ENCODE measurements at places on chromosomes 16 and 17.

DNA sequence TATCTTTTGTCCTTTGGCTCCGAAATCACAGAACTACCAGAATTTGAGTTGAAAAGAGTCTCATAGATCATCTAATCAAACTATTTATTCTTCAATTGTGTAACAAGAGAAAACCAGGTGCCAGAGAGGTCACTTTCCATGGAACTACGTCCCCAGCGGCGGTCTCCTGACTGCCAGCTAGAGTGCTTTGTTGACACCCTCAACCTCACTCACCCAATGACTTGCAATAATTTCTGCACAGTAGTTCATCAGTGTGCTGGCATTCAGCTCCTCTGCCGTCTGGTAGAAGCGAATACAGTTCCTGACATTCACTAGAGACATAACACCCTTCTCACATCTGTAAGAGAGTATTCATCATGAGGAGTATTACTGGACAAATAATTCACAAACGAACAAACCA is 54.2 kb downstream of the ANKFY1 start:
- DNase-seq: no peak

- no peak for DNase-seq
Measured at GRCh38 chr17:42133461-42134041, 10.9 kb downstream of the HSPB9 start.

DNA sequence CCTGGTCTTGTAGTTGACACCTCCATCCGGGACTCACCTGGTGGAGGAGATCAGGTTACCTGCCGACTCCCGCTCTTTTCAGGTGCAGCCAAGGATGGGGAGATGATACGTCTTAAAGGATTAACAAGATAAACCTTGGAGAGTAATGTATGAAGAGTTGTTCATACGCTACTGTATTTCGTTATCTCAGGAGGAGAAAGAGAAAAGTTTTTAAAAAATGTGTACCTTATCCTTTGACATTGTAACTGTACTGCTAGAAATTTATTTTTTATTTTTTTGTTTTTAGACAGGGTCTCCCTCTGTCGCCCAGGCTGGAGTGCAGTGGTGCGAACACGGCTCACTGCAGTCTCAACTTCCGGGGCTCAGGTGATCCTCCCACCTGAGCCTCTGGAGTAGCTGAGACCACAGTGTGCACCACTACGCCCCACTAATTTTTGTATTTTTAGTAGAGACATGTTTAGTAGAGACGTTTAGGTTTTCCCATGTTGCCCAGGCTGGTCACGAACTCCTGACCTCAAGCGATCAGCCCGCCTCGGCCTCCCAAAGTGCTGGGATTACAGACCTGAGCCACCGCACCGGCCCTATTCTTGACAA is 764 bp upstream of the SMURF2 start:
- DNase-seq: peak; percentile 78

DNA sequence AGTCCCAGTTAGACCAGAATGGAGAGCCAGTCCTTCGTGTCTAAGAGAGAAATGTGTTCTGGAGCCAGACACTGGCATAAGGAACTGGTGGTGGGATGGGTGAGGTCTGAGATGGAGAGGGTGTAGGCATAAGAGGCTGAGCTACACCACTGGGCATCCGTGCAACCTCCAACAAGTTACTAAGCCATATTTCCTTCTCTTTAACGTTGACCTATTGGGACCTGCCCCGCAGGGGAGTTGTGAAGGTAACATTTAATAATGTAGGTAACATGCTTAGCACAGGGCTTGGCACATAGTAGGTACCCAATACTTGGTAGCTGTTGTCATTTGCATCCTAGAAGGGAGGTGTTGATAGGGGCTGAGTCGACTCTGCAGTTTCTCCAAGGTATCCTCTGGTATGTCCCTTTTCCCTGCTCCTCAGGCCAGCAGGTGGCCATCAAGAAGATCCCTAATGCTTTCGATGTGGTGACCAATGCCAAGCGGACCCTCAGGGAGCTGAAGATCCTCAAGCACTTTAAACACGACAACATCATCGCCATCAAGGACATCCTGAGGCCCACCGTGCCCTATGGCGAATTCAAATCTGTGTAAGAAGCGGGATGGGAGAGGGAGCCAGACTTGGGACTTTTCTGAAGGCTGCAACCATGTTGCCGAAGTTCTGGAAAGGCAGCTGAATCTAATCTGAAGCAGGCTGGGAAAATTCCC is 1.2 kb downstream of the MAPK7 start:
- DNase-seq: no peak

GRCh38 chr17:3712811-3713463 is 10.8 kb upstream of the HASPIN start:
- no peak for DNase-seq

- no peak for DNase-seq
Measured at GRCh38 chr17:68762911-68763310, 161.7 kb upstream of the FAM20A start.

DNA sequence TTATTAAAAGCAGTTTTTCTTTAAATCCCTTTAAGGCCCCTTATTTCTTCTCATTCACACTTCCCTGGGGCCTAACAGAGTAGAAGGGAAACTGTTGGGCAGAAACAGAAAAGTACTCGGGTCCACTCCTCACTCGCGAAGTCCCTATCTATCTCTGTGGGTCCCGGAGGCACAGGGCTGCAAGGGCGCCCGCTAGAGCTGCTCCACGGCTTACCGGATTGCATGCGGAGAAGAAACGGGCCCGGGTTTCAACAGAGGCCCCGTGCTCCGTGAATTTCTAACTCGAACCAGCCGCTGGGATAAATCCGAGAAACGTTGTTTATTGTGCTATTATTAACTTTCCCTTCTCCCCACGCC is 4.3 kb downstream of the CBLN1 start:
- DNase-seq: no peak

DNA sequence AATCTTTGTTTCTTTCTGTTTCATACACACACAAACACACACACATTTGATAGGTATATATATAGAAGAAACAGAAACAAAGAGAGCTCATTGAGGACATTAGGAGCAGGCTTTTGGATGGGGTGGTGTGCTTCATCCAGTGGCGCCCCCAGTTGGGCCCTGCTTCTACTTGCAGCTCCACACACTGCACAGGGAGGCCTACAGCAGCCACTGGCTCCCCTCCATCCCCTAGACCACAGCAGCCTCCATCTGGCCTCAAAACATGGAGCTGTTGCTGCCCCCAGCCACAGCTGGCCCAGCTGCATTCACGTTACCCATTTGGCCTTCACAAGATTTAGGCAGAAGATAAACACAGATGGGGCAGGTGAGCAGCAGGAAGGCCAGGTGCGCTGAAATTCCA is 33.1 kb upstream of the NF1 start:
- DNase-seq: peak; percentile 25

DNA sequence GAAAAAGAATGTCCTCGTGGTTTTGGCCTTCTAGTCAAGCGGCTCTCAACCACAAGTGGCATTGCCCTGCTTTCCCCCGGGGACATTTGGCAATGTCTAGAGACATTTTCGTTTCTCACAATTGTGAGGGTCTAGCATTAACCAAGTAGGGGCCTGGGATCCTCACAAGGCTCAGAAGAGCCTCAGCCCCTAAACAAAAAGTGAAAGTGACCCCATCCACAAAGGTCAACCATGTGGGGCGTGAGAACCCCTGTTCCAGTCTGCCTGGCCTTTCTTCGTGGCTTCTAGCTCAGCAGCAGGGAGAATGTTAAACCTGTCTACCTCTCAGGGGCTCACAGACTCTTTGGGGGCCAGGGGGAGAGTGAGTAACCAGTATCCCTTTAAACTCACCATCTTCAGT is 4.8 kb upstream of the RPL38 start:
- no peak for DNase-seq

- no peak for DNase-seq
Measured at GRCh38 chr16:59604354-59604753, 870.2 kb upstream of the GOT2 start.

DNA sequence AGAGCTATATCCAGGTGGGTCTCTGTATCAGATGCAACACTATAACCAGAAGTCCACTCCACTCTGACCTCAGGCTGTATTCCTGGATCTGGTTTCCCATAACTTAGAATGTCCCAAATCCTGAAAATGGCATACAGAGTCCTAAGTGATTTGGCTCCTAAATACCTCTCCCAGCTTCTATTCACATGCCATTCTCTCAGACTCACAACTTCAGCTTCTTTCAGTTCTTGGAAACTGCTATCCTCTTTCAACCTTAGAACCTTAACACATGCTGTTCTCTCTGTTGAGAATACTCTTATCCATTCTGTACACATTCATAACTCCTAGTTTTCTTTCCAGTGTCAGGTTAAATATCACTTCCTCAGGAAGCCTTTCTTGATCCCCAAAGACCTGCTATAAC is 132.0 kb downstream of the BRIP1 start:
- DNase-seq: no peak

DNA sequence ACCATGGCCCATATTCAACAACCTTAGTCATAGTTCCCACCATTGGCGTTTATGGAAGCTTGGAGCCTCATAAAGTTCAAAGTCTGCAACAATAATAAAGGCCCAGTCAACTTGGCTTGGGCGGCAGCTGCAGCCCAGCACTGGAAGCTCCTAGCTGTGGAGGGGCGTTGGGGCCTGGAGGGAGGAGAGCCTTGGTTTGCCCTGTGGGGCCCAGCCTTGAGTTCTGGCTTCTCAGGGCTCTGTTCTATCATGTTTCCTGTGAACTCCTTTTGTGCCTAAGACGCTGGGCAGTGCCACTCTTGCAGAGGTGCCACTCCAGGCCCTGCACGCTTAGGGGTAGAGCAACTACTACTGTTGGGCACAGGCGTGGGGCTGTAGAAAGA is 927 bp upstream of the ENGASE start:
- no peak for DNase-seq

- DNase-seq: peak; percentile 59
Measured at GRCh38 chr17:19513897-19514488, 19.7 kb upstream of the SLC47A1 start.

GRCh38 chr16:28139530-28139929 is 72.2 kb downstream of the XPO6 start:
- no peak for DNase-seq

GRCh38 chr17:56891751-56892150 is 22.1 kb downstream of the TRIM25 start:
- no peak for DNase-seq

GRCh38 chr16:13021996-13022395 is 120.6 kb downstream of the SHISA9 start:
- no peak for DNase-seq

- DNase-seq: no peak
Measured at GRCh38 chr16:87201052-87201451, 116.1 kb downstream of the C16orf95 start.

- no peak for DNase-seq
Measured at GRCh38 chr16:22330326-22330725, 33.1 kb downstream of the POLR3E start.

DNA sequence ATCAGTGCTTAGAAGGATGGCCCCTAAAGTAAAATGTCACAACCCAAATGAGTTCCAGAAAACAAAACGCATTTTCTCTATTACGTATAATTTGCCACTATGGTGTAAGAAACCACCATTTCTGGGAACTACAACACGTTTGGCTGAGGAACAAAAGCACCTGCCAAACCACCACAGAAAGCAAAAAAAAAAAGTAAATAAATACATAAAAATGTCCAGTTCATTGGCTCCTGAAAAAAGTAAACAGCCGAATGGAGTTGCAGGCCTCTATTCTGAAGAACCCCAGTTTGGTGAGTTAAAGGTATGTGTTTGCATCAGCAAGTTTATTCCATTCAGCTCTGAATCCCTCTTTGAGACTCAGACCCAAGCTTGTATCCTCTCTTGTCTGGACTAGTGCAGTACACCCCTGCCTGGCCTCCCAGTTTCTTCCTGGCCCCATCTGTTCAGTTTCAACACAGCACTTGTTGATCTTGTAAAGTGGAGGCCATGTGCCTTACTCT is 36.9 kb downstream of the ERN1 start:
- DNase-seq: no peak

- DNase-seq: no peak
Measured at GRCh38 chr17:31673076-31673475, 186.0 kb downstream of the COPRS start.

DNA sequence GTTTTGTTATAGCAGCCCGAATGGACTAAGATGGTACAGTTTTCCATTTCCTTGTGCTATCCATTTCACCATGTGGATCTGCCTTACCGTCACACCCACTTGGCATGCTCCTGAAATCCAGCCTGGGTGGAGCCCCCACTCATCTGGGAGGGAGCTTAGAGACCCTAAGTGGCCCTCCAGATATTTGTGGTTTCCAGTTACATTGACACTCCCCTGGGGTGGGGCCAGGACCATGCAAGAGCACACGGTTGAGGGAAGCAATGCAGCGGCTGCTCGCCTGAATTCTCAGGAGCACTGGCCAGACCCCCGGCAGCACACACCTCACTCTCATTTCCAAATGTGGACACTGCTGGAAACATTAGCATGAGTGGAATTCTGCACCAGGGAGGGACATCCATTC is 231.1 kb downstream of the UTP18 start:
- no peak for DNase-seq

GRCh38 chr17:74392848-74393247 is 25.5 kb downstream of the GPR142 start:
- DNase-seq: no peak

GRCh38 chr17:67585077-67585602 is 132.6 kb upstream of the NOL11 start:
- no peak for DNase-seq

GRCh38 chr16:85126705-85127378 is 14.6 kb upstream of the CIBAR2 start:
- no peak for DNase-seq

DNA sequence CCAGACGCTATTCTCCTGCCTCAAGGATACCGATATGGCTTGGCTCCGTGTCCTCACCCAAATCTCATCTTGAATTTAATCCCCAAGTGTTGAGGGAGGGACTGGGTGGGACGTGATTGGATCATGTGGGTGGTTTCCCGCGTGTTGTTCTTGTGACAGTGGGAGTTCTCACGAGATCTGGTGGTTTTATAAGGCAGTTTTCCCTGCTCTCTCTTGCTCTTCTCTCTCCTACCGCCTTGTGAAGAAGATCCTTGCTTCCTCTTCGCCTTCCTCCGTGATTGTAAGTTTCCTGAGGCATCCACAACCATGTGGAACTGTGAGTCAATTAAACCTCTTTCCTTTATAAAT is 43.9 kb upstream of the ZCCHC14 start:
- DNase-seq: no peak

GRCh38 chr16:67441271-67441753 is 10.4 kb downstream of the HSD11B2 start:
- DNase-seq: no peak

DNA sequence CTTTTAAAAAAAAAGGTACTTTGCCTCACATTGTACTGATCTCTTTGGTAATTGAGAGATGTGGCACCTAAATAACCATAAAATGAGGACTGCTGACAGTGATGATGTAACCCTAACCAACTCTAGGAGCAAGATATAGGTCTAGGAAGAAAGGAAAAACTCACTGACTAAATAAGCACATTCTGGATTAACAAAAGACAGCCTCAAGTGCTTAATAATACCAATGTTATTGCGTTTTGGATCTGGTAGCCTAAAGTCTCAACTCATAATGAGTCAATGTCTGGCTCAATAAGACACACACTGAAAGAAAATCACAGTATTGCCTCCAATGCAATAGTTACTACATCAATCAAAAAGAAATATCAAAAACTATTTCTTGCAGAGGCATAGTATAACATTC is 3.0 kb downstream of the ERN1 start:
- DNase-seq: no peak
